ENCODE measurements at places on chromosomes 5 and 9.

GRCh38 chr9:73683862-73684591, 532.4 kb downstream of the ANXA1 start:
- DNase-seq = no peak

DNA sequence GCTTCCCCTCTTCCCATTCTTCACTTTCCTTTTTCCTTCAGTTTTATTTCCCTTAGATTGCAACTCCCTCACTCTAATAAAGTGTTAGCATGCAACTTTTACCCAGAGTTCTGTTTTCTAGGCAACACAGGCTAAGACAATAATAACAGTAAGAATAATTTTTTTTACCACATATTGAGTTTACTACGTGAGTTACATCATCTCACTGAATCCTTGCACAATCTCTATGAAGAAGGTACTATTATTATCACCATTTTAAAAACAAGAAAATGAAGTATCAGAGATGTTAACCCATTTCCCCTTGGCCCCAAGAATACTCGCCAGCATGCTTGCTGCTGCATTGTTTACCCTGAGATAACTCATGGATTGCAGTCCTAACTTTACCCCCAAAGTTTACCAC, 53.7 kb upstream of the SMIM32 start:
- no peak for DNase-seq

DNA sequence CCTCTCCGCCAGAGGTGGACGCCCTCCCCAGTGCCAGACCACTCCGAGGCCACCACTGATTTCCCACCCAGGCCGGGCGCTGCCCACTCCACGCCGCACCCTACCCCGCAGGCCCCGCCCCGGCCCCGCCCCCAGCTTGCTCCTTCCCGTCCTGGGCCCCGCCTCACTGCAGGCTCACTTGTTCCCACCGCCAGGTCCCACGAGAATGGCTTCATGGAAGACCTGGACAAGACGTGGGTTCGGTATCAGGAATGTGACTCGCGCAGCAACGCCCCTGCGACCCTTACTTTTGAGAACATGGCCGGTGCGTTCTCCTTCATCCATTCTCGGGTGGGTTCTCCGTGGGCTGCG, 6.5 kb downstream of the LRRC26 start:
- no peak for DNase-seq

- DNase-seq = no peak
Measured at GRCh38 chr9:95266649-95267048, 50.9 kb downstream of the FANCC start.

DNA sequence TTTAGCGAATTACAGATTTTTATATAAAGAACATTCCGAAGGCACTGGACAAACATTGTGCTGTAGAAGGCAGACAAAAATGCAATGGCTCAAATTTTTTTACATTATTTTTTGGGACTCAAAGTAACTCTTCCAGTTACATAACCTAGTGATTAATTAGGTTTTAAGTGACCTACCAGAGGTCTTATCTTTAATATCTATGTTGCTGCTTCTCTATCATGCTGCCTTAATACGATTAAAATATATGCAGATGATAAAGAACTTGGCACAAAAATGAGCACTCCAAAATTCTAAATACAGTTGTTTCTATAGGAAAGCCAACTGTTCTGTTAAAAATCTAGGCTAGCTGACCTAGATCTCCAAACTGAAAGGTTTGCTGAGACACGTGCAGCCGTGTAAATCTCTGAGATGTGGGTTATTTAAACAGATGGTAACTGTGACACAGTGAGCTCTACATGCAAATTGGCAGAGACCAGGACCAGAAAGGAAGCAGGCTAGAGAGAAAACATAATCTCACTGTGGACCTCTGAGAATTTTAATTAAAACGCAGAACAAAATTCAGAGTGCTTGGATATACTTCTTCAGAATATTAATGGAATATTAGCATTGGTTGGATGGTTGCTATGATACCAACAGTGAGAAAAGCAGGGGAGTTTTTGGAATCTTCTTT, 56.2 kb downstream of the CAMK4 start:
- DNase-seq = no peak

DNA sequence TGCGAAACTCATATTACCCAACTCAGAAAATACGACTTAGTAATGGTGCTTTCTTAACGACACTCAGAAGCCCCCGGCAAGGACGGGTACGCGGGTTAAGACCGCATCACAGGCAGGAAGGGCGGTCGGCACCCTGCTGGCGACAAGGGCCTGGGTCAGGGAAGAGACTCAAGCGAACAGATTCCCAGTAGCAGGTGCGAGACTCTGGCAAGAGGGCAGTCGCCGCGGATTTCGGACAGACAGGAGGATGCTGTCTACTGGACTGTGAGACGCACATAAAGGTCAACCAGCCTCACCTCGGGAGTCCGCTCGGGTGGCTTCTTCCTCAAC, 398 bp downstream of the RAPGEF6 start:
- DNase-seq = peak; percentile 71

DNA sequence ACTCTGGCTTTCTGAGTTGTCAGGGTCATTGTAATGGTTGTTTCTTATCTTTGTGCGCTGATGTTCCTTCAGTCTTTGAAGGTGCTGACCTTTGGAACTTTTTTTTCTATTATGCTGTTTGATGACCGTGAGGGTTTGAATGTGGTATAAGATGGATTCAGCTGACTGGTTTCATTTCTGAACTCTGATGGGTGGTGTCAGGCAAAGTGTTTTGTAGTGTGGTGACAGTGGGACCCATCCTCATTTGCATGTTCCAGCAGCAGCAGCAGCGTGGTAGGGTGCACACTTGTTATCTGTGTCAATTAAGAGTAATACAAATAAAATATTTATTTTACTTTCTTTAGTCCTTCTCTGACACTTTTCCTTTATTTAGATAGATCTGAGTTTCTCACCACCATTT, 227.7 kb upstream of the PRR16 start:
- no peak for DNase-seq

Data from amygdala (tissue), 56 donors.